ENCODE measurements at places on chromosomes 11 and 22.

DNA sequence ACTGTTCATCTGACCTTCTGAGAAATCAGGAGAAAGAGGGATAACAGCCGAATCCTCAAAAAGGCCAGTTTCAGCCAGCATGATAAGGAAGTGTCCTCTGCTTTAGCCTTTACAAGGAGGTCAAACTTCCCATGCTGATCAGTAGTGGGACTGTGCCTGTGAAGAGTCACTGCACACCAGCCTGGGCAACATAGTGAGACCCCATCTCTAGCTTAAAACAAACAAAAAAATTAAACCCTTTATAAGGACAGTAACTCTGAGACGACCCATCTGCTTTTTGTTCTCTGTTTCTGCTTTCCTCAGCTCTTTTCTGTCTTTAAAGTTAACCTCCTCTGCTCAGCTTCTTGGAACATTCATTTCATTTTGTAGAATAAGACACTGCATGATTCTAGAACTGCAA lies 49.7 kb downstream of the SCGB1A1 start:
- no peak for DNase-seq

DNA sequence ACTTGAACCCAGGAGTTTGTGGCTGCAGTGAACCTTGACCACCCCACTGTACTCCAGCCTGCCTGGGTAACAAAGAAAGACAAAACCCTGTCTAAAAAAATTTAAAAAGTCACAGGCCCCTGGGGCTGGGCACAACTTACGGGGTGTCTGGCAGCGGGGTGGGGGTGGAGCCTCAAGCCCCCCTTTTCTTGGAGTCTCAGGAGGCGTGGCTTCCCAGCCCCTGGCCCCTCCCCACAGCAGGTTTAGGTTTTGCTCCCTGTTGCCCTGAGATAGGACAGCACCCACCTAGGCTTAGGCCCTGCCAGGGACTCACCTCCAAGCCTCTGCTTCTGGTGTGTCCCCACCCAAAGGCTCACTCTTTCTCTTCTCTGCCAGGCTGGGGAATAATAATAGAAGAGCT lies 22.4 kb downstream of the MGAT3 start:
- DNase-seq = no peak

GRCh38 chr11:41713030-41713429 lies 253.6 kb upstream of the LRRC4C start:
- no peak for DNase-seq

DNA sequence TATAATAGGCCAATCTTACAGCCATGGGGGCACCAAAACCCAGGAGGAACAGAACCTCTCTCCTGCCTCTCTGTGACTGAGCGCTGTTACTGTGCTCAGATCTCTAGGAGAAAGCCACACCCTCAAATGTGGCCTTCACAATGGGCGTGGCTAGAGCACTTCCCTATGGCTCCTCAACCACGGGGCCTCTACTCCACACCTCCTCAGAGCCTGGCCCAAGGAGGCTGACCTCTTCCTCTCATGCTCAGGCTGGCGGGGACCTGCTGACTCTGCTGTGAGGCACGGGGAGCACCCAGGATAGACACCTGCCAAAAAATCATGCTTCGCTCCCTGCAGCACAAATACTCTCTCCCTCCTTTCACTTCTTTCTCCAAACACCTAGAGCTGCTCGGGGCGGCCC lies 41.0 kb downstream of the C11orf58 start:
- DNase-seq = no peak

- no peak for DNase-seq
Measured at GRCh38 chr11:788009-788640, 1.8 kb downstream of the CEND1 start.

- DNase-seq = no peak
Measured at GRCh38 chr11:125621995-125622394, 3.0 kb upstream of the CHEK1 start.

- no peak for DNase-seq
Measured at GRCh38 chr11:68575025-68575665, 109.2 kb upstream of the GAL start.

- no peak for DNase-seq
Measured at GRCh38 chr11:75931124-75931523, 116.1 kb downstream of the UVRAG start.

GRCh38 chr11:57493507-57494503 lies 21.7 kb downstream of the SLC43A1 start:
- DNase-seq = peak; percentile 64

DNA sequence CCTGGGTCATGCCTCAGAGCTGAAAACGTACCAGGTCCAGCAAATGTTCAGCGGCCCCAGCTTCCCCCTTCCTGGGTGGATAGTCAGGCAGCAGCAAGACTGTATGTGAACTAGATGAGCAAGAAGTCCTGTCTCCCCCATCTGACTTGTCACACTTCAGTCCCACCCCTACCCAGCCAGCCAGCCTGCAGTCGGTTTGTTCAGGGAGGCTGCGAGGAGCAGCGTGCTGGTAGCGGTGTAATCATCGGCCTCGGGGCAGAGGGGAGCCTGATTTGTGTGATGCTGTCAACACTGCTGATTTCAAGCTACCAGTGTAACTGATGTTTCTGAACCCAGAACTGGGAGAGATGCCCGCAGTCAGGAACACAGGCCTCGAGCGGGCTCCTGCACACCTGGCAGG lies 9.6 kb downstream of the TMEM258 start:
- DNase-seq = no peak

- no peak for DNase-seq
Measured at GRCh38 chr22:38949889-38950405, 7.5 kb upstream of the APOBEC3A start.

DNA sequence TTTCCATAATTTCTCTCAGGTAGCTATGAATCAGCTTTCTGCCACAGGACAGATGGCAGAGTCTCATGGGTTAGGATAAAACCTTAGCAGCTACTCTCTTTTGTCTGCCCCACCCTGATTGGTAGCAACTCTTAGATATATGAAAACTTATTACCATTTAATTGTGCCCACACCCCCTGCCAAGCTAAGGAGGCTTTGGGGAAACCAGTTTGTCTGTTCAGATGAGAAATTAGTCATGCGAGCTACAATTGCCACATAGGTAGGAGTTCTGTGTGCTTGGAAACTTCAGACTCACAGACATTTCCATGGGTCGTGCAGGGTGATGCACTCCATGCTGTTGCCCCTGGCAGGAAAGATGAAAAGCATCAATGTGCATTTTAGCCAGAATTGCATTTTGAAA lies 39.9 kb downstream of the CD44 start:
- no peak for DNase-seq

DNA sequence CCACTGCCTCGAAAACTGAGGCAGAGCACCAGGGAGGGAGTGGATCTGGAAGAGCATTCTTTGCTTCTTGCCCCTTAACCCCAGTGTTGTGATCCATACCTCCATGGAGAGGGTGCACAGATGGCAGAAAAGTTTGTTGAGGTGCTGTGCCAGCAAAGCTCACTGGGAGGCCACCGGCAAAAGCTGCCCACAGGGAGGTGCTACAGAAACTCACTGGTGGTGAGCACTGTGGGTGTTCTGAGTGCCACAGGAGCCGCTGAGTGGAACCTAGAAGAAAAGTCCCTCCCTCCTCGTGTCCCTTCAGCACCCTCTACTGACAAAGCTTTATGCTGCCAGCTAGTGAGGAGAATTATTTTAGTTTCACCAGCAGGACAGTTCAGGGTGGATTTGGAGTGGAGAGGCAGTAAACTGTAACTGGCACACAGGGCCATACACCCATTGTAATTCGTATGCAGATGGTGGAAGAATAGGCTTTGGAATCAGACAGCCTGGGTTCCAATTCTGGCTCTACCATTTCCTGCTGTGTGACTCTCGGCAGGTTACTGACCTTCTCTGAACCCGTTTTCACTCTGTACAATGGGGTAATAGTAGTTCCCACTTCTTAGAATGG lies 84.6 kb downstream of the SWAP70 start:
- peak; percentile 22 for DNase-seq

- DNase-seq = no peak
Measured at GRCh38 chr22:47158457-47158856, 396.0 kb downstream of the TBC1D22A start.

GRCh38 chr11:32153747-32154146 lies 62.9 kb downstream of the RCN1 start:
- no peak for DNase-seq

- no peak for DNase-seq
Measured at GRCh38 chr11:64566915-64567891, 23.8 kb upstream of the SLC22A12 start.

- DNase-seq = no peak
Measured at GRCh38 chr22:17769716-17770082, 4.6 kb downstream of the BID start.

DNA sequence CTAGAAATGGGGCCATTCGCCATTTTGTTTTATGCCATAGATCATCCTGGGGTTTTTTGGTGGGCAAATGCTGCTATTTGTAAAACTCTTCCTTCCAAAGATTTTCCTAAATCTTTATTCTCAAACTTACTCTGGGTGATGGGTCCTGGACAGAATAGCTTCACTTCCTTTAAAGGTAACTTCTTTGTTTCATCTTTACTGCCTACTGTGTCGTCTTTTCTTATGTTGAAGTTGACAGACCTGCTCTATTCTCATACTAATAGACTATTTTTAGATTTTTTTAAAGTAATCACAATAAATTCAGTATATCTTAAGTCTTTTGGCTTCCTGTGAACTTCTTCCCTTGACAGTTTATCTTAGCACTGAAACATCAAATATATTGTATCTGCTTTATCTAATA lies 98.6 kb downstream of the YAP1 start:
- DNase-seq = no peak

DNA sequence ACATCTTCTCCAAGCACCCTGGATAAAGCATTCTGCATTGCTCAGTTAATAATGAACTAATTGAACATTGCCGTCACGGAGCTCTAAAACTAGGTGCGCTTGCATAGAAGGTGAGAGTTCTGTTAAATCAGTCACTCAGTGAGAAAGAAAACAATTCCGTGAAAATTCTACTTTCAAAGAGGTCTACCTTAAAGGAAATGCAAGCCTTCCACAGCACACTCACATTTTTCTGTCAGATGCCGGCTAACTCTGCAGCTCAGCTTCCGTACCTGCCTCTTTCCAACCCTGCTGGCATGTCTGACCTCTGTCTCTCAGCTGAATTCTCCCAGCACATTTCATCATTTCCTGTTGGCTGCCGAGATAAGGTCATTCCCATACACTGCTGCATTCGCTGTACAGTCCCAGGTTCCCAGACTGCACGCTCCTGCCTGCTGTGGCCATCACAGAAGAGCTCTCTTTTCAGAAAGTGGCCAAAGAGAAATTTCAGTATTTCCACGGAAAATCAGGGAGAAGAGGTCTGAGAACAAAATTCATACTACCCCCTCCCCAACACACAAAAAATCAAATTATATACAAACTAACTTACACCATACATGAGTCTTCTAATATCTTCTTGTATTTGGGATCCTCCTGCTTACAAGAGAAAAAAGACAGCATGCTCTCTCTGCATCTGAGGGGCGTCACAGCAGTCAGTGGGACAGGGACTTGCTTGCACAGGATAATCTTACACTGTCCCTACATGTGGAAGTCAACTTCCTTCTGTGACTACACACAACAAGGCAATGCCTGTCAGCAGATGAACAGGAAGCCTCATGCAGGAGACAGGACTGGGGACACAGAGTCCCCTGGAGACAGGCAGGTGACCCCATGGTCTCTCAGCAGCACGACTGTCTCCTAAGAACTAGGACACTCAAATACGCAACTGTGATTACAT lies 55.1 kb downstream of the PACSIN2 start:
- no peak for DNase-seq

- DNase-seq = no peak
Measured at GRCh38 chr11:65565624-65566453, 4.4 kb upstream of the ZNRD2 start.

Measured in activated T-cell treated with anti-CD3 and anti-CD28 coated beads for 1 hour (primary cell).